ENCODE measurements at places on chromosomes 2 and 18. TPM values are rescaled to one million over a fixed set of nuclear protein-coding genes. Genes with fewer than 3 reads are reported as not detected.

DNA sequence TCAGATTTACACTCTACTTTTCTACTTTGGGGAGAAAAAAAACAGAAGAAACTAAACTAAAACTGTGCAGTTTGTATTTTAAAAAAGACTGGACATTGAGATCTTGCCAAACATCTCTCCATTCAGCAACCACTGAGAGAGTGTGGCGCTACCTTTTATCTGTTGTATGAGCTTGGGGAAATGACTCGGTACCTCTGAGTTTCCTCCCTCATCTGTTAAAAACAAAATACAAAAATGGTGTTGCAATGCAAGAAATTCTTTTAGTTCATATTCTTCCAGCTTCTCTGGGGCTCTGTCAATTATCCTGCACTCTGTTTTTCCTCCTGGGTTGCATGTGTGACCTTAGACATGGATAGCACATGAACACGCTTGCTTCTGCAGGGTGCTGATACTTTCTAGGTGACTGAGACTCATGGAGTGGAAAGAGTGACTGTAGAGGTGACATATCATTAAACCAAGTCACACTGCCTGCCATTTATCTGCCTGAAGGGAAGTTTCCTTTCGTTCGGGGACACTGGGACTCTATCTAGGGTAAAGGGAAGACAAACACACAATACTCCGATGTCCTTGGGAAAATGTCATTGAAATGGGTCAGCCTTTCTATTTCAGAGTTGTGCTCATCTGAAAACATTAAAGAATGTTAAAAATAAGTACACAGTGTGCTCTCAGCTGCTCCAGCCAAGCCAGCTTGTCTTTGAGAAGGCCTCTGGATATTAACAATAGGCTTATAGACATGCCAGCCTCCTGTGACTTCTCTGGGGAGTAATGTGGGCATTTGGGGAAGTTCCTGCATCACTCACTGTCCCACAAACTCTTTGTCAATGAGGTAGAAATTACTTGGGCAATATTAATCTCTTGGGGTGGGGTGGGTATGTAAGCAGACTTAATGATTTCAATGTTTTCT lies 91.4 kb downstream of the TRIB2 start:
- no peak for DNase-seq

- no peak for DNase-seq
Measured at GRCh38 chr18:69217196-69218000, 183.3 kb upstream of the DOK6 start.

B4GALT6 gene
- 3.1 TPM for polyA plus RNA-seq

DNA sequence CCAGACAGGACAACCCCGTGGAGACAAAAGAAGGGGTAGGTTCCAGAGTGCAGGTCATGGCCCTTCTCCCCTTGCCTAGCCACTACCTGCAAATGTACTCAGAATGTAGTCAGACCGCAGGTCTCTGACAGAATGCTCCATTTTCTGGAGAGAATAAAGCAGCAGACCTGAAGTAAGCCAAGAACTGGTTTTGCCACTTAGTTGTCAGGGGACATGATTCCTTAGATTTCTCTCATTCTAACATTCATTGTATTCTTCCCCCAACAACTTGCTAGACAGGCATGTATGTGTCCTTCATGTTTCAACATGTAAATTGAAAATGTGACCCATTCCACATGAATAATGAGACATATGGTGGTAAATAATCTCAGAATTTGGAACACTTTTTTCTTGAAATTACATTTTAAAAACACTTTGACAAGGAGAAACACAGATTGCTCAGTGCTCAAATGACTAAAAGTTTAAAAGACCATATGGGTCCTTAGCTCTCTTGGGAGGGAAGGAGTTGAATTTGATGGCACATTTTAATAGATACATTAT lies 142.4 kb downstream of the CCBE1 start:
- no peak for DNase-seq

FMNL2 gene
- 16.1 TPM for polyA plus RNA-seq

DNA sequence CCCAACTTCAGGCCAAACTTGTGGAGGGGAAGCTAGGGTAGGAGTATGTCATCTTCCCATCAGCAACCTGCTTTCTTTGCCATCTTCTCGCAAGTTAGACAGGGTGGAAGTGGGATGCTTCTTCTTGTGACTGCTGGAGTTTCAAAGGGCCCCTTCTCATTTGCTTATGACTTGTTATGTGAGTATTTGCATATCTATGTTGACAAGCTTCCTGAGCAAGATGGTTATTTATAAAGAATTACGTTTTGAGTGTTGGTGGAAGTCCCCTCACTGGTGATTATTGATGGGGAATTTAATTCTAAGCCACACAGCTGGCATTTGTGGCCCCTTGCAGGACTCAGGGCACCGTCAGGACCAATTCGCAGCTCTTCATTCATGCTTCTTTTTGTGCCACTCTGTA lies 791.0 kb downstream of the LRRTM4 start:
- DNase-seq, result no peak

DNA sequence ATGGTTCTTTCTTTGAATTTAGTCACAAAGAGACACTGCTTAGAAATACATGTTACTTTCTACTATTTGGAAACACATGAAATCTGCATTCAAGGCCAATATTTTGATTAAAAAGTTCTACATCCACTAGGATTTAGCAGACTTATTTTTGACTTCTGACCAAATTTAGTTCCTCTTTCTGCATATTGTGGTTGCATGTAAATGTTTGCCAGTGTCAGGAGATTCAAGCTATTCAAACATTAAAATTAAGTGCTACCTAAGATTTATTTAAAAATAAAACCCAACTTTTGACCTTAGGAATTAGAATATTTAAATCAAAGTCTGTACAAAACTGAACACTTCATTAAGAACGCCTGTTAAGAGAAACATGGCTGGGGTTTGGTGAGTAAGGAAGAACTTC lies 891.1 kb downstream of the CPS1 start:
- no peak for DNase-seq

GRCh38 chr18:54209471-54210180 lies 14.8 kb downstream of the MBD2 start:
- DNase-seq, result no peak

GPAT2 gene
- not detected for polyA plus RNA-seq

PSD4 gene
- polyA plus RNA-seq, result 0.35 TPM

- no peak for DNase-seq
Measured at GRCh38 chr2:12210016-12210933, 463.8 kb downstream of the LPIN1 start.

GRCh38 chr2:8999797-9000196 lies 3.7 kb downstream of the MBOAT2 start:
- DNase-seq, result no peak

GRCh38 chr2:21944536-21944935 lies 820.8 kb downstream of the TDRD15 start:
- no peak for DNase-seq

DSG3 gene
- polyA plus RNA-seq, result 0.02 TPM

DNA sequence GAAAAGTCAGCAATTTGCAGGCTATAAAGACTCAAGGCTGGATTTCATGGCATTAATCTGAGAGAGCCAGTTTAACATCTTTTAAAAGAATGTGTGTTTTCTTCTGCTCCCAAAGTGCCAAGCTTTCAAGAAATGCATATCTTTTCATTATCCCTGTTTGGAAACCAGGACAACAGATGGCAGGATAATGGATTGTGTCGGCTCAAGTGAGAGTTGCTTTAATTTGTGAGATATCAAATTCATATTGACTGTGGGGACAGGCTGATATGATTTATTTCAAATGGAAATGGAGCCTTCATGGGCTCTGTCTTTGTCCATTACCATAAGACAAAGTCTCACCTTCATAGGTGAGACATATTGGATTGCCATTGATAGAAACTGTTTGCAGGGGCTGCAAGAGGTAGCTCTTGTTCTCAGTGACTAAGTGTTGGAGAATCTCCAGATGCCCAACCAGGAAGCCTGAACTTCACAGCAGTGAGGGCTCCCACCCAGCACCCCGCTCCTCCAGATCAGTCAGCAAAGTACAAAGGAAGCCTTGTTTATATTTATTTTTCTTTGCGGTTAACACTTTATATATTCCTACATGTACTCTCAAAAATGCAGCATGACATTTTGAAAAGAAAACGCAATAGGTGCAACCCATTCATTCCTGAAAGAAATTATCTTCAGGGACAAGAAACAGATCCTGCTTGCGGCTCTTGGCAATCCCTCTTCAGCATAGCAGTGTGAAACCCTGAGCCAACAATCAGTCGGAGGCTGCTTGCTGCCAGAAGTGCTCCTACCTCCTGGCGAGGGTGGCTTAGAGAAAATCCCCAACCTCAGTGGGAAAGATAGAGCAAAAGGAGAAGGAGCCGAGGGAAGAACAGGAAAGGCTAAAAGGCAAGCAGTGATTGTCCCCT lies 65.8 kb upstream of the ATL2 start:
- no peak for DNase-seq

DNA sequence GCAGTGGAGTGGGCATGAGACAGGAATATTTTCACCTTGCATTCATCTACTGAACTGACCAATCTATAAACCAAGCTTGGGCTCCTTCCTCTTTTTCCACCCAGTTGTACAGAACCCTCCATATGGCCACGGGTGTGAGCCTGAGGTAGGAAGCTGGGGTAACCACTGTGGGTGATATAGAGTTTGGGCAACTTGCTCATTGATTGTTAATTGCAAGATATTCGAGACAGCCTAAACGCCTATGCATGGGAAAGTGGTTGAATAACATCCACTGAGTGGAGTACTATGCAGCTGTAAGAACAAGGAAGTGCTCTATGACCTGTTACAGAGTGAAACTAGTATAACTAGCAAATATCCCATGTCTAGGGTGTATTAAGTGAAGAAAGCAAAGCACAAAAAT lies 7.3 kb upstream of the VAPA start:
- DNase-seq, result no peak

GRCh38 chr2:145012214-145012670 lies 492.3 kb upstream of the ZEB2 start:
- no peak for DNase-seq

DNA sequence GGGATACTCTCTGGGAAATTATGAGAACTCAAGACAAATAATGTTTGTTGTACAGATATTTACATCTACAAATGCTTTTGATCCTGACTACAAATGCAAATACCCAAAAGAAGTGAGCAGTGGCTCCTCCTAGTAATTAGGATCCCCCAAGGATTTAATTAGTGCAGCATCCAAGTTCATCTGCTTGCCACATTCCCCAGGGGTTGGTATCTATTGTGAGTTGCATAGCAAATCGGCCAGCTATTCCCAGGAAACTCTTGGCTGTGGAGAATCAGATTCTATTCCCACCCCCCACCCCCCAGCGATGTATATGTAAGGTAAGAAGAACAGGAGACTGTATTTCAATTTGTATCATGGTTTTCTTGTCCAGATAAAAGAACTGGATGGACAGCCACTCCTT lies 725.1 kb upstream of the CDH7 start:
- DNase-seq, result no peak

- no peak for DNase-seq
Measured at GRCh38 chr2:134232461-134232860, 21.4 kb upstream of the MGAT5 start.

TMEFF2 gene
- polyA plus RNA-seq, result 5.4 TPM

GRCh38 chr2:233250985-233251305 lies 528 bp upstream of the ATG16L1 start:
- DNase-seq, result no peak

NEU2 gene
- not detected for polyA plus RNA-seq

GRCh38 chr2:15460112-15460620 lies 101.0 kb downstream of the NBAS start:
- DNase-seq, result no peak

GRCh38 chr18:60895181-60895580 lies 438.0 kb upstream of the CDH20 start:
- DNase-seq, result no peak

TGOLN2 gene
- polyA plus RNA-seq, result 138 TPM

DNA sequence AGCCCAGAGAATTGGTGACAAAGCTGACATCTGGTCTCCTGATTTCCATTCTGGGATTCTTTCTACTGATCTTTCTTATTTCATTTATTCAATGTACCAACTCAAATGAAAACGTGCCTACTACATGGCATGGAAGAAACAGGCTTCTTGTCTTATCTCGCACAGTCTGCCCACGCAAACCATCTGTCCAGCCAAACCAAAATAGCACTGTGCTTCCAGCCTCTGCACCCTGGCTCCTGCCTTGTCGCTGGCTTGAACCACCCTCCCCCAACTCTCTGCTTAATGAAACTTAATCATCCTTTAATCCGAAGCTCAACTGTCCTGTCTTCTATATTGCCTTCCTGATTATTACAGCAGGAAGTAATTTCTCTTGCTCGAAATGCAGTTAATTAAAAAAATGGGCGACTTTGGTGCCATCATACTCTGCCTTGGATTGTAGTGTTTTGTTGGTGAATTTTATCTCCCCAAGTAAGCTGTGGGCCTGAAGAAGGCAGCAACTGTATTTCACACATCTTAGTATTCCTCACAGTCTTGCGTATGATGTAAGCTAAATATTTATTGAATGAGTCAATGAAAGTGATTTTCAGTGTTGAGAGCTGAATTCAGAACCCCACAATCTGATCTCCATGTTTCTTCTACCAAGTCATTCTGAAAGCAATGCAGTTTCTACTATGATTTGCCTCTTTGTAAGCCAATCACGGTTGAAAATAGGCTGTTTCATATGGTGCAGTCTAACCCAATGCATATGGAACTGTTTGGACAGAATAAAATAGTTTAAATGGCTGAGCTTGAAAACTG lies 190.8 kb downstream of the TMEM247 start:
- DNase-seq, result no peak

DNA sequence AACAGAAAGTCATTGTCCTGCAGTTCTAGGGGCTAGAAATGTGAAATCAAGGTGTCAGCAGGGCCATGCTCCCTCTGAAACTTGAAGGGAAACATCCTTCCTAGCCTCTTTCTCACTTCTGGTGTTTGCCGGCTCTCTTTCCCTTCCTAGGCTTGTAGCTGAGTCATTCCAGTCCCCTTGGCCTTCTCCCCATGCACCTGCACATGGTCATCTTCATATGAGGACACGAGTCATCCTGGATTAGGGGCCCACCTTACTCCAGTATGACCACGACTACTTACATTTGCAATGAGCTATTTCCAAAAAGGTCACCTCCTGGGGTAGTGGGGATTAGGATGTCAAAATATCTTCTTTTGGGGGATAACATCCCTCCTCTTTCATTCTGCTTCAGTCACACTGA lies 168.5 kb upstream of the CXCR4 start:
- DNase-seq, result no peak

ANKRD30BL gene
- not detected for polyA plus RNA-seq

DNA sequence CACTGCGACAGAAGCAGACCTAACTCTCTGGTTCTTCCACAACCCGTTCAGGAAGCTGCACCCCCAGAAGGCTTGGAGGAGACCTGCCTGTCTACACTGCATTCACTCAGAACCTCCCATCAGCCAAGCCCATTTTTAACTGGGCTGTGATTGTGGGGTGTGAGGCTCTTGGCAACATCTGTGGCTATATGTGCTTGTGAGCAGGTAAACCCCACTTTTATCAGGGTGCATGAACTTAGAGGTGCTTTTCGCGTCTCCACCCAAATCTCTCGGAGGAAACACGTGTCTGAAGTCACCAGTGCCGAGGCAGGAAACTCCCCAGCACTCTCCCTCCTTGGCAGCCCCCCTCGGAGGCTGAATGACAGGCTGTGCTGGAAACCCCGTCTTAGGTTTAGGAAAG lies 158.2 kb upstream of the SALL3 start:
- DNase-seq, result no peak

GRCh38 chr18:7470101-7470500 lies 97.0 kb upstream of the PTPRM start:
- DNase-seq, result no peak

LINC00305 gene
- not detected for polyA plus RNA-seq

SCN3A gene
- 0.33 TPM for polyA plus RNA-seq

GRCh38 chr2:177669625-177670330 lies 277.2 kb downstream of the AGPS start:
- no peak for DNase-seq

ERBB4 gene
- polyA plus RNA-seq, result 0.05 TPM
